ENCODE measurements at places on chromosomes 1 and 21.

- no peak for DNase-seq
These were observed 8.5 kb downstream of the TMEM9 start for GRCh38 chr1:201145816-201146215.

DNA sequence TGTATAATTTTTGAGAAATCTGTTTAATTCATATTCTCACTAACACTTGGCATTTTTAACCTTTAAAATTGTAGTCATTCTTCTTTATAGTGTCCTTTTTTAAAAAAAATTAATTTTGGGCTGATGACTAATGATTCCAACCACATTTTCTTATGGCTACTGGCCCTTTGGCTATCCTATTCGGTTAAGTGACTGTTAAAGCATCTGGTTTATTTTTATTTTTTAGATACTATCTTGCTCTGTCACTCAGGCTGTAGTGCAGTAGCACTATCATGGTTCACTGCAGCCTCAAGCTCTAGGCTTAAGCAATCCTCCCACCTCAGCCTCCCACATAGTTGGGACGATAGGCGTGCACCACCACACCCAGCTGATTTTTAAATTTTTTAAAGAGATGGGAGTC is 723.2 kb upstream of the CXADR start:
- no peak for DNase-seq

GRCh38 chr1:35359995-35360394 is 91.5 kb downstream of the ZMYM4 start:
- DNase-seq, result no peak

- no peak for DNase-seq
These were observed 154.8 kb downstream of the C1orf21 start for GRCh38 chr1:184541537-184542152.

All from trophoblast cell (in vitro differentiated cells and primary cell).